ENCODE measurements at places on chromosomes 3 and 15.

GRCh38 chr3:38210141-38210757 is 44.9 kb downstream of the OXSR1 start:
- DNase-seq = no peak

DNA sequence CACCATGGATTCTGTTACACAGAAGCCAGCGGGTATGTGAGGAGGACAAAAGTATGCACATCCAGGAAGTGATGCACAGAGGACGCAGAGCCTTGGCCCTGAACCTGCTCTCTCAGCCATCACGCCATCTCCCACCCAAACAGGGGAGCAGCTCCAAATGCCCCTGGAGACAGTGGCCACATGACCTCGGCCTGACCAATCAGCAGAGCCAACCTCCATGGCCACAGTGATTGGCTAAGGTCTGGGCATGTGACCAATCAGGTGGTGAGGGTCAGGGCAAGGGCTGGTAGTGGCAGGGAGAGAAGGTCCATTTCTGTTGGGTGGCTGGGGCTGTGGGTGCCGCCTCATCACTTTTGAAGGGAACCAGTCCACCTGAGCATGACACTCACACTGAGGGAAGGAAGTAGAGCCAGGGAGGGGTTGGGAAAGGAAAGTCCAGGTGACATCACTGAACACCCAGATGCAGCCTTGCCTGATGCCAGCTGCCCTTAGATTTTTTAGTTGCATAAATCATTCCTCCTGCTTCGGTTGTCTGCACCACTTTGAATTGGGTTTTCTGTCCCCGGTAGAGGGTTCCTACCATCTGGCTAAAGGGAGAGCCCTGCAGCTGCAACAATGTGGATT is 70.3 kb upstream of the IQSEC1 start:
- DNase-seq = no peak

GRCh38 chr15:75468913-75469598 is 17.6 kb upstream of the SIN3A start:
- DNase-seq = no peak

- no peak for DNase-seq
Measured at GRCh38 chr15:51283026-51283425, 55.4 kb downstream of the CYP19A1 start.

DNA sequence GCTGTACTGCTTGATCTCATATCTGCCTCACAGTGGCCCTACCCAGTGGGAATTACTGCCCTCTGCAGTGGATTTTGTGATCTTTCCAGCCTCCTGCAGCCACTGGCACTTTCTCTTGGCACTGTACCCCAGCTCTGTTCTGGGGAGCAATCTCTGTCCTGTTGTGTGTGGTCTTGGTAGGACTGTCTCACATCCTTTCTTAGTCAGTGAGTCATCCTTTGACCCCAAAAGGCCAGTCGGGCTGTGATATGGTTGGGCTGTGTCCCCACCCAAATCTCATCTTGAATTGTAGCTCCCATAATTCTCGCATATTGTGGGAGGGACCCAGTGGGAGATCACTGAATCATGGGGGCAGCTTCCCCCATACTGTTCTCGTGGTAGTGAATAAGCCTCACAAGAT is 133.3 kb upstream of the TPM1 start:
- DNase-seq = no peak

DNA sequence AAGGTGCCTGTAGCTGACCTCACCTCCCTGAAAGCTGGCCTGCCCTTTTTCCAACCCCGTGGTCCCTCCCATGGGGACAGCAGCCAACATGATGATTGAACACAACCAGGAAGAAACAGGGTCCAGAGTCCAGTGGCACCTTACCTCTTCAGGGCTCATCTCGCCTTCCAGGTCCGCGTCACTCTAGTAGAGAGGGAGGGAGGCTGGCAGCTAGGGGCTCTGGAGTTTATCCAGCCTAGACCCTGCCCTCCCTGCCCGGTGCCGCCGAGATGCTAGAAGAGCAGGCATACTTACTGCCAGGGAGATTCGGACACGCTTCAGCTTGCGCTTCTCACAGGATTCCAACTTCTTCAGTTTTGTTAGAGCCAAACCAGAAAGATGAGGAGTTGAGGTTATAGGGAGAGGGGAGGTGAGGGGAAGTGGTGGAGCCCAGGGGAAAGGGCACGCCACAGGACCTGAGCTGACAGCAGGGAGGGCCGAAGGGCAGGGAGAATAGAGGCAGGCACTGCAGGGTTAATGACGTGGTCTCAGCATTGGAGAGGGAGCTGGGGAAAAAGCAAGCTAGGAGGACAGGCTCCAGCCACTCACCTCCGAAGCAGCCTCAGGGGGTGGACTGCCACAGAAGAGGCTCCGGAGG is 9.1 kb downstream of the CLCN2 start:
- no peak for DNase-seq

- no peak for DNase-seq
Measured at GRCh38 chr3:126956361-126956760, 26.6 kb upstream of the PLXNA1 start.

DNA sequence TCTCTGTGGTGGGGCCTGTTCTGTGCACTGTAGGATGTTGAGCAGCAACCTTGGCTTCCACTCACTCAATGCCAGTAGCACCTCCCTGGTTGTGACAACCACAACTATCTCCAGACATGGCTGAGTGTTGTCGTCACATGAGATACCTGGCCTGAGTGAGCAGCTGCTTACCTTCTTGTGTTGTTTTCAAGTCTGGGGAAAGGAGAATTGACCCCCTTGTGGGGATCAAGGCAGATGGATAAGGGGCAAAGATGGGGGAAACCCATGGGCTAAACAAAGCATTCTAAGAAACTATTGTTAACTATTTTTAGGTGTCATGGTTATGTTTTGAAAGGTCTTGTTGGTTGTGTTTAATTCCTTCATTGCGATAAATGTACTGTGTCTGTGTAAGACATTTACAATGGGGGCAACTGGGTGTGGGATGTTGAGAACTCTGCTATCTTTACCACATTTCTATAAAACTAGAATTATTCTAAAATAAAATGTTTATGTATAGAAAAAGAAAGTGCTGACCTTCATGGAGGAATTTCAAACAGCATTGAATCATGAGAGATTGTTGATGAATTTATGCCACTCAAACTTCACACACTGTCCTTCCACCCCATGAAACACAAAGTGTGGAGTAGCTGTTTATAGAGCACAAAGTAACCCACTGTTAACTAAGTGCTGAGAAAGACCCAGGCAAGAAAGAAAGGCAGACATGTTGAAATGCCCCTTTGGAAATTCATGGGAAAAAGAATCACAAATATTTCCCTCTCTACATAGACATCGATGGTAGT is 48.4 kb upstream of the SPTSSB start:
- no peak for DNase-seq

DNA sequence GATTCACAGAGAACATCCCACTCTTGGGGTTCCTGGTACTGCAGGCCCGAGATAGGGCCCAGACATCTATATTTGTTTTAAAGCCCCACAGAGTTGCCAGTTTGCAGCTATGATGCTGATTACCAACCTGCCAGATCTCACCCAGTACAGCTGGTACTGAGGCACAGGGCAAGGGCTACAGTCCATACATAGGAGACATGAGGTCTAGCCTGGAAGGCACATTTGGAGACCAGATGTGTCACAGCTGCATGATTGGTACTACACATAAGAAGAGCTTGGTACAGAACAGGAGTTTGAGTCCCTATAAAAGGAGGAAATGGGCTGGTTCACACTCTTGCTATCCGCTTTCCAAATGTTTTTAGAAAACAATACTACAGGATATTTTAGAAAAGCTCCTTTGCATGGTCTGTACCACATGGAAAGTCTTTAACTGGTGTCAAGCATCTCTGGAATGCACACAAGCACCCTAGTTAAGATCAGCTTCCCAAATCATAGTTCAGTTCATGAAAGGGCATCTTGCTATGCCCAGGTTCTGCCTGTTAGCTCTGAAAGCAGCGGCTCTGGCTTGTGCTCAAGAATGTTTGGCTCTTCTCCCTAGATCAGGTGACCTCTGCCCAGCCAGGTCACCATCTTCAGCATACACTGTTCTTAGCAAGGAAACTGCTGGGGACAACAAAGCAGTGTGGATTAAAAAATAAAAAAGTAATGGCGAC is 20.6 kb downstream of the MTMR14 start:
- DNase-seq = no peak

- no peak for DNase-seq
Measured at GRCh38 chr3:119628816-119629445, 31.2 kb downstream of the PLA1A start.

- no peak for DNase-seq
Measured at GRCh38 chr3:71724584-71725270, 475 bp downstream of the EIF4E3 start.

DNA sequence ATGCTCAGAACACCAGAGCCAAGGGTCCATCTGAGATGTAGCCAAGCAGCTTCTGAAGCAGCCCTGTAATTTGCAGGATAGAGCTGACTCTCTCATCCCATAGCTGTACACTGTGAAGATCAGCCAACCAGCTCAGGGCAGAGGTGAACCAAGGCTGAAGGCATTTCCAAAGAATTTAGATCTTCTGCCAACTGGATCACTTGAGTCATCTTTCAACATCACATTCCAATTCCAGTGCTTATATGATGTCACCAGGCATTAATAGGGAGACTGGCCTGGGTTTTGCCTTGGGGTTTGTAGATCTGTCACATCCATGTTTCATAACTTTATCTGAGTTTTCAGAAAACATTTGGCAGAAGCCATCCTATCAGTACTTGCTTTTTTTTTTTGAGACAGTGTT is 98.2 kb downstream of the NR2F2 start:
- peak; percentile 93 for DNase-seq

- no peak for DNase-seq
Measured at GRCh38 chr15:89486726-89487050, 9.7 kb downstream of the RHCG start.

GRCh38 chr15:25990220-25990619 is 127.1 kb upstream of the ATP10A start:
- DNase-seq = no peak

DNA sequence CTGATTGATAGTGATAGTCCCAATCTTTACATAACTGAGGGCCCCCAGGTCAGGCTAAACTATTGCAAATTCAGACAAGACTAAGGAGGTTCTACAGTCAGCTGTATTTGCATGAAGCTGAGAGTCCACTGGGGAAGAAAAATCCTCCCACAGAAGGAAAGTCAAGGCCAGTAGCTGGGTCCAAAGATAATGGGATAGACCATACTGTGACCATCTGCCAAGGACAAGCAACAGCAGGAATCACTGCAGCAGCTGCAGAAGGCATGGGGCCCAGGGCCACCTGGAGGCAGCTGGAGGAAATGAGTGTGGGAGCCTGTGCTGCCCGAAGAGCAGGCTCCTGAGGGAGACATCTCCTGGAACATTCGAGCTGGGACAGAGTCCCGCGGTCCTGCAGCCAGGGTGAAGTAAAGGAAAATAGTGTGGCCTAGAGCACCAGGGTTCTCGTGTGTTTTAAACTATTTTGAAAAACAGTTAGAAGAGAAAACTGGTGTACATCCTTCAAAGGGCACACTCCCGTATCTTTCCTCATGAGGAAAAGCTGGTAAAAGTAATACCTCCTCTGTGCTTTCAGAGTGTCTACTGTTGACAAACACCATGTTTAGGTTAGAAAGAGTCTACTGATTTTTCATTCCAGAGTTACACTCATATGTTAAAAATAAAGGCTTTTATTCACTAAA is 13.2 kb upstream of the TMEM212 start:
- peak; percentile 86 for DNase-seq

DNA sequence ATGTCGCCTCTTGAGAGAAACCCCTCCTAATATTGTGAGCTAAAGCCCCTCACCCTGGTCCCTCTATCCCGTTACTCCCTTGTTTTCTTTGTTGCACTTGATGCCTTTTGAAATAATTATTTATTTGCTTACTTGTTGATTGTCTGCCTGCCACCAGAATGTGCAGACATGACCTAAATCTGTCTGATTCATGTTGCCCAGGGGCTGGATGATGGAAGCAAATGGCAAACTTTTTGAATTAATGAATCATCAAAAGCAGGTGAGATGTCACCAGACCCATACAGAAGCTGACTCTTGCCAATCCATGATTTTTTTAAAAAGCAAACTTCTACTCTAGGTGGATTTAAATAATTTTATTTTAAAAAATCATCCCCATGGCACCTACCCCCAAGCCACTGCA is 49.3 kb downstream of the GRIP2 start:
- DNase-seq = no peak

DNA sequence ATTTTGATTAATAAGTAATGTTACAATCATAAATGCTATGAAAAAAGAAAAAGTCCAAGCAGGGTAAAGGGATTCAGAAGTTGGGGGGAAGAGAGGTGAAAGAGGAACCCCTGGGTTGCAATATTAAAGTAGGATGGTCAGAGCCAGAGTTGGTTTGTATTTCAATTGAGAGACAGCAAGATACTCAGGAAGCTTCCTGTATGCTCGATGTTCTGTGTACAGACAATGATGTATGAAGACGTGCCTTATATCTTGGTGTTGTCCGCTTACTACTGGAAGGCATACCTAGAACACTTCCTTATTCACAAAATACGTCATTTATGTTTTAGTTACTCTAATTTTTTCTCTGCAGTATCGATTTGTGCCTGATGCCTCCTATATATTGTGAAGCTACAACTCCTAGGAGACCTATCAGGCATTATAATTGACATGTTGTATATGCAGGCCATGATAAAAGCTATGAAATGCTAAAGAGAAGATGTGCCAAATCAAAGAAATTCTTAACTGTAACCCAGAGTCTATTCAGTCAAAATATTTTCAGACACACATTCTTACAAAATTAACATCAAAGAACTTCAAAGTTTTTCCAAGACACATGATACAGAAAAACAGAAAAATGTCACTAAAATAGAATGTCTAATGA is 87.5 kb downstream of the TBL1XR1 start:
- DNase-seq = no peak

GRCh38 chr3:15959434-15959811 is 161.6 kb upstream of the ANKRD28 start:
- no peak for DNase-seq

GRCh38 chr15:70608144-70608543 is 155.2 kb downstream of the UACA start:
- no peak for DNase-seq

GRCh38 chr3:43794776-43795175 is 104.0 kb downstream of the ABHD5 start:
- DNase-seq = no peak

DNA sequence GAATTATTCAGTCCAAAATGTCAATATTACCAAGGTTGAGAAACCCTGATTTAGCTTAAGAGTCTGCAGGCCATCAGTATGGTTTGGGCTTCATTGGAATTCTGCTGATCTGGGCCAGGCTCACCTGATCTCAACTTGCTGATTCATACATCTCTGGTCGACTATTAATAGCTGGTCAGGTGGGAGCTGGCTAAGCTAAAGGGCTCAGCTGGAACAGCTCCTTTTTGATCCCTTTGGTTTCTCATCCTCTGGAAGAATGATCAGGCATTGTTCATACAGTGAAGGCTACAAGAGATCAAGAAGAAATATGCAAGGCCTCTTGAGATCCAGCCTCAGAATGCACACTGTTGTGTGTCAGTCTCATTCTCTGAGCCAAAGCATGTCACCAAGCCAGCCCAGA is 123.3 kb upstream of the MME start:
- DNase-seq = no peak

GRCh38 chr3:40718681-40719080 is 193.9 kb downstream of the ZNF621 start:
- DNase-seq = no peak

DNA sequence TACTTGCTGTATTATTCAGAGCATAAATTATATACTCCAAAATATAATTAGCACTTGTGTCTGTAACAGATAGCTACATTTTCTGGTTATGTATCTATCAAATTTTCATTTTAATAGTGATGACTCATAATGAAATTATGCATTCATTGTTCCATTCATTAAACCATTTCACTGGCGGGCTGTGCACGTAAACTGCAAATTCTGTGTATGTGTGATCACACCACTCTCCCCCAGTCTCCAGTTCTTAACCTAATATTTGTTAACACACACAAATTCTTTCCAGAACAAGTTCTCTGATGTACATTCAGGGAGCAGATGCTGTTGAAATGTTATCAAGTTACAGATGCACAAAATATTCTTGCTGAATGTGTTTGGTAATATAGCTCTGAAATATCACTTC is 3.8 kb upstream of the KCNMB2 start:
- no peak for DNase-seq

Data from brain microvascular endothelial cell (primary cell).